ENCODE measurements at places on chromosomes 4 and X.
A peak's percentile ranks its signal among the peaks of the same experiment; 100 is the strongest.

GRCh38 chrX:2685886-2686285, 5.2 kb upstream of the CD99 start:
- DNase-seq = no peak

DNA sequence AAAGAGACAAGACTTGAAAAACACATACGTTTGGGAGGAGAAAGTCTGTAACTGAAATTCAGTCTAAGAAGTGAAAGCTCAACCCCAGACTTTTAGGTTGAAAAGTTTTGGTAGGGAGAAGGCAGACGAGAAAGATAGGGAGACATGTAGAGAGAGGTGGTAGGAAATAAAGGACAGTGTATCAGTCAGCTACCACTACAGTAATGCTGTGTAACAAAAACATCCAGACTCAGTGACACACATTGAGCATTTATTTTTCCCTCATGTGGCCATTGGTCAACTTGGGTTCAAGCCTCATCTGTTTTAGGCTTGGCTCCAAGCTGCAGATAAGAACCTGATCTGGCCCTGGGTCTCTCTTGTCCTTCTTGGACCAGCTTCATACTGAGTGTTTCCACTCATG, 26.9 kb downstream of the CCKAR start:
- no peak for DNase-seq

GRCh38 chr4:135267148-135267865, 1065.7 kb upstream of the PABPC4L start:
- DNase-seq = no peak

DNA sequence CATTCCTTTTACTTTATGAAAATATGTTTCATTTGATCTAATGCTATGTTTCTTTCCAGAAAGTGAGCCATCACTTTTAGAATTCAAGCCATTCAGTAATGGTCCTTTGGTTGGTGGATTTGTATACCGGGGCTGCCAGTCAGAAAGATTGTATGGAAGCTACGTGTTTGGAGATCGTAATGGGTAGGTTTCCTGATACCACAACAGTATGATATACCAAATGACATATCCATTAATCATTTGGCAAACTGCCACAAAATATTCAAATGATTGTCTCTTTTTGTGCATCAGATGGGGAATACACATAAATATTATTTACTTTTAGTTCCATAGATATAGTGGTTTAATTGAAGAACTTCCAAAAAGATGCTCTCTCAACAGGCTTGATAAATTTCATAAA, 68.2 kb downstream of the HHIP start:
- no peak for DNase-seq

GRCh38 chr4:58475097-58475496, 1364.9 kb upstream of the IGFBP7 start:
- no peak for DNase-seq

DNA sequence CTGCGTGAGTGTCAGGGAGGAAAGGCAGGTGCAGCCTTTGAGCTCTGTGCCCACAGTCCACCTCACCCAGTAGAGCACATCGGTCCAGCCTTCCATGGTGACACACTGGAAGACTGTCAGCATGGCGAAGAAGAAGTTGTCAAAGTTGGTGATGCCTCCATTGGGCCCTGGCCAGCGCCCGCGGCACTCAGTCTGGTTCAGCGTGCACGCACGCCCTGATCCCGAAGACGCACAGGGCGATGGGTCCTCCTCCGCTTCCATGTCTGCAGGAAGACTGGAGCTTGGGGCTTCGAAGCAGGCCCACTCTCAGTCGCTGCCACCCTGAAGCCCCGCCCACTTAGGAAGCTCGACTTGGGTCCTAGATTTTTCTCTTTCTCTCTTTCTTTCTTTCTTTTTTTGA, 5.0 kb downstream of the CACNA1F start:
- DNase-seq = no peak

- DNase-seq = no peak
Observed at GRCh38 chrX:9952300-9952699, 14.9 kb upstream of the CLDN34 start.

GRCh38 chr4:15963001-15963451, at the start of gene FGFBP2:
FGFBP2 (minus strand) TSS chr4:15963175; CDS start chr4:15963129, 46 bp downstream.
- peak; percentile 43 for DNase-seq

GRCh38 chr4:143381189-143382118, 44.8 kb downstream of the GAB1 start:
- DNase-seq = peak; percentile 87

DNA sequence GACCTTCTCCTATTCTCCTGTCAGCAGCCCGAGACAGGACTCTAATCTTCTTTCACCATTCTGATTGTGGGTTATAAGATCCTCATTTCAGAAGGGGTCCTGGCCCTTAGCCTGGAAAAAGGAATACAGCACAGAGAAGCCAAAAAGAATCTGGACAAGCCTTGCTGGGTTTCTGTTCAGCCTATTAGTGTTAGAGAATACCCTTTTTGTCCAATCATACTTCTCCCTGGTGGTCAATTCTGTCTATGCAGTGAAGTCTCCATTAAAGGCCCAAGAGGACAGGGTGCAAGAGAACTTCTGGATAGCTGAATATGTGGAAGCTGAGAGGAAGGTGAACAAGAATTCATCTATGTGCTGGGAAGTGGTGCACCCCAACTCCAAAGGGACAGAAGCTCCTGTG, 105.7 kb upstream of the AGA start:
- no peak for DNase-seq

GRCh38 chrX:153648358-153649177, 1.6 kb downstream of the DUSP9 start:
- no peak for DNase-seq

GRCh38 chrX:55487143-55487542, 2.5 kb downstream of the USP51 start:
- no peak for DNase-seq

DNA sequence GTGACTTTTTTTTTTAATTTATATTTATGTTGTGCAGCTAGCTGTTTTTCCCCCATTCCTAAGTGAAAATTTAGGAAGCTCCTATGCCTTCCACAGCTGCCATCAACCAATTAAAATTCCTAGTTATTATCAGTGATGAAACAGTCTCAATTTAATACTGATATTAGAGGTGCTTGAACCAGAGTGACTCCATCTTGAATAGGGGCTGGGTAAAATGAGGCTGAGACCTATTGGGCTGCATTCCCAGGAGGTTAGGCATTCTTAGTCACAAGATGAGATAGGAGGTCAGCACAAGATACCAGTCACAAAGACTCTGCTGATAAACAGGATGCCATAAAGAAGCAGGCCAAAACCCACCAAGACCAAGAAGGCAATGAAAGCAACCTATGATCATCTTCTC, 136.7 kb downstream of the DCHS2 start:
- DNase-seq = no peak

GRCh38 chr4:56315543-56315942, 71.7 kb downstream of the AASDH start:
- no peak for DNase-seq

- DNase-seq = no peak
Observed at GRCh38 chrX:21225643-21226042, 148.6 kb upstream of the CNKSR2 start.

DNA sequence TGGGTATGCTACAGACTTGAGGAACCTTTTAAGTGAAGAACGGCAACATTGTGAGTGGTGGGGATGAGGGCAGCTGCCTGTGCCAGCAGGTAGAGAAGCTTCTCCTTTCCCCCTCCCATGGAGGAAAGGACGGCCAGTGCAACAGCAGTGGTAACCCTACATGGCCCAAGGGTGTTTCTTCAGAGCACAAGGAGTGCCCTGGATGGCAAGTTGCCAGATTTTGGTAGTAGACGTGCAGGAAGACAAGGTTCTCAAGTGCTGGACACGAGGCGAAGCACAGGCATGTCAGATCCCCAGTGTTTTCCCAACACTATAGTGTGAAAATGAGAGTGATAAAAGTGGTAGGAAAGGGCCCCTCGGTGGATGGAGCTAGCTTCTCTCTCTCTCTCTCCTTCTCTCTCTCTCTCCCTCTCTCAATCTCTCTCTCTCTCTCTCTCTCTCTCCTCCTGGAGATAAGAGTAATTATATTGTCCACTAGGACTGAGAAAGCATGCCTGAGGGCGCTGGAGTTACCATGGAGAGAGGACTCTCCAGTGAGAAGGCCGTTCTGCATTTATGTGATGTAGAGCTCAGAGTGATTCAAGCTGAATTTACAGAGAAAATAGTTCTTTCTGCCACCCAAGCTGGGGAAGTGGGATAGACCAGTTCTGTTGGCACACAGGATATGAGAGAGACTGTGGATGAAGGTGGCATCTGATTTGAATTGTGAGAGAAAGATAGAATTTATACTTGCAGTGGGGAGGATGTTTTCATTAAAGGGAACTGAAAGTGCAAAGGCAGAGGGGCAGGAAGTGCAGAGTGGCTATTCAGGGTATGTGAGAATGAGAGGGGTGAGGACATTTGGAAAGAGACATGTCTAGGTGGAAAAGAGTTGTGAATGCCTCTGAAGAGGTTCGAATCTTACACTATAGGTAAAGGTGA, 25.7 kb upstream of the TRPC3 start:
- DNase-seq = no peak

DNA sequence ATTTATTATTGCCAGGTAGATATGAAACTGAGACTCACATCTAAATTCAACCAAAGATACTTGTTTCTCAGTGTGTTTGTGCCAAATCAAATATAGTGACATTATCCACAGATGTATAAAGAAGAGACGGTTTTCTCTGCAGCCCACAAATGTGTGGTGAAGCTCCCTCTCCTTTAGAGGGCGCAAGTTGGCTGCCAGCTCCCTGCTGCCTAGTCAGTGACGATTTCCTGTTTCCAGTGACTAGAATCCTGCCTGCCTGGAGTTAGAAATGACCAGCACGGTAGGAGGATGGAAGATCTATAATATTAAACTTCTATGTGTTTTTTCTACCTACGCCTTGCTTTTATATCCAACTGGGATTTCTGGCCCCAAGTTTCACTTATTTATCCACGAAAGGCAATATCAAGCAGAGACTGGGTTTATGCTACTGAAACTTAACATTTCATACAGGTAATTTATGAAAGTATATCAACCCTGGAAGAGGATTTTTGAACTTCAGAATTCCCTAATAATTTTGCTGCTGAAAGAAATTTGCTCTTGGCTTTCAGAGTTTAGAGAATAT, 1793.7 kb upstream of the TENM3 start:
- peak; percentile 71 for DNase-seq

- no peak for DNase-seq
Observed at GRCh38 chr4:37639551-37640285, 46.5 kb downstream of the RELL1 start.

- DNase-seq = no peak
Observed at GRCh38 chr4:119204916-119205315, 7.6 kb upstream of the USP53 start.

- no peak for DNase-seq
Observed at GRCh38 chr4:1183985-1184773, 11.8 kb upstream of the SPON2 start.

GRCh38 chr4:165016971-165017370, 14.8 kb upstream of the TRIM60 start:
- DNase-seq = no peak

DNA sequence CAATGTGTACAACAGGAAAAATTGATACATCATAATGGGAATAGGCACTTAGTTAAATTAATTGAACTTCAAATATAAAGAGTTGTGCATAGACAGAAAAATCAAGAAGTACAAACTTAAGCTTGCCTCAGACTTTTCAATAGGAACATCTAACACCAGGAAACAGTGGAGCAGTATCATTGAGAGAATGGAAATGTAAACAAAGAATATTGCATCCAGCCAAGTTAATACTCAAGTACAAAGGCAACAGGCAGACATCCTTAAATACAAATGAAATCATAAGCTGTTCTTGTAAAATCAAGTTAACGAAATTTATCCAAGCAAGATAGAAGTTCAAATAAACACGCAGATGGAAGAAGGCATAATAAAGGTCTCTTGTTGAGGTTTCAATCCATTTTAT, 71.2 kb upstream of the TLR2 start:
- no peak for DNase-seq

- DNase-seq = peak; percentile 23
Observed at GRCh38 chr4:4182835-4183568, 43.7 kb downstream of the OTOP1 start.

- no peak for DNase-seq
Observed at GRCh38 chr4:25775166-25775565, 87.6 kb downstream of the SEL1L3 start.

DNA sequence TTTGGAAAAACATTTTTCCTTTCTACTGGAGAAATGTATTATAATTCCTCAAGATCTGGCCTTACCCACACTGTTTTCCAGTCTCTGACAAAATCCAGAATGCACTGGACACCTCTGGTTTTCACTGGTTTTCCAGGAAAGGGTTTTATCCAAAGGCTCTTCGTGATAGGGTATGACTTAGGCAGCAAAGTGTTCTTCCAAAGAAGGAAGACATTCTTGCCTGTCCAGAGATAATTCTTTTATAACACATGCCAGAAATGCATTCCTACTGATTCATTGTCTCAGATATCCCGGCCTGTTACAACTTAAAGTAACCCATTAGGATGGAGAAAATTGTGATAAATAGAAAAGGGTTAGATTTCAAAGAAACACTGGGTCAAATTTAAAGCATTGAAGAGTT, 2343.1 kb downstream of the PCDH7 start:
- peak; percentile 5 for DNase-seq

DNA sequence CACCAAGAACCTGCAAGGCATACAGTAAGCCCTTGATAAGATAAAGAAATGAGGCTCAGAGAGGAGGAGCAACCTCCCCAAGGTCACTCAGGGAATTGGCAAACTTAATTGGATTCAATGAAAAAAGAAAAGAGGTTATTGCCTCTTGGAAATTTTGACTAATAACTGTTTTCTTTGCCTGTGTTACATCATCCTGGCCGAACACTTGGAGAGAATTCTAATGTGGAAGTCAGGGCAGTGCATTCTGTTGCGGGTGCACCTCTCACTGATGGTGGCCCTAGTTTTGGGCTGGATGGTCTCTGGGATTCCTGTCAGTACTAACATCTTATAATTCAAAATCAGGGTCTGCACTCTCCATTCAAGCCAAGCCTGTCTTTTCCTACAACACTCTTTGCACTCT, 186.2 kb upstream of the BCOR start:
- DNase-seq = no peak

- DNase-seq = peak; percentile 66
Observed at GRCh38 chr4:113645771-113646441, 115.6 kb downstream of the CAMK2D start.

DNA sequence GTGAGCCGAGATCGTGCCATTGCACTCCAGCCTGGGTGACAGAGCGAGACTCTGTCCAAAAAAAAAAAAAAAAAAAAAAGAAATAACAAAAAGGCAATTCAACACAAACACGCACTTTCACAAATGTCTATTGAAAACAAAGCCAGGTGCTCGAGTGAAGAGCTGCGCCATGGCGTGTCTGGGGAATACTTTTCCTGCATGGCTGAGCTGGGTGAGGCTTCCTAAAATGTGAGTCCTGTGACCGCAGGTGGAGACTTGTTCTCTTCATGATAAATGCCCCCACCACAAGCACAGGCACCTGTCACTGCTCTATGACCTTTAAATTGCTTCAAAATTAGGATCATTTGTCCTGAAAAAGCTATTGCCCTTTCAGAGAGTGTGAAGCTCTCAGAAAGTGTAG, 4.0 kb upstream of the ABLIM2 start:
- DNase-seq = no peak

- no peak for DNase-seq
Observed at GRCh38 chrX:44945736-44946135, 72.7 kb downstream of the KDM6A start.

GRCh38 chrX:101164766-101165590, 54.6 kb upstream of the DRP2 start:
- DNase-seq = no peak
